RPMI7951 (cell line): ENCODE measurements at places on chromosomes 2 and 18. TPM values are rescaled to one million over a fixed set of nuclear protein-coding genes. Genes with fewer than 3 reads are reported as not detected.

DNA sequence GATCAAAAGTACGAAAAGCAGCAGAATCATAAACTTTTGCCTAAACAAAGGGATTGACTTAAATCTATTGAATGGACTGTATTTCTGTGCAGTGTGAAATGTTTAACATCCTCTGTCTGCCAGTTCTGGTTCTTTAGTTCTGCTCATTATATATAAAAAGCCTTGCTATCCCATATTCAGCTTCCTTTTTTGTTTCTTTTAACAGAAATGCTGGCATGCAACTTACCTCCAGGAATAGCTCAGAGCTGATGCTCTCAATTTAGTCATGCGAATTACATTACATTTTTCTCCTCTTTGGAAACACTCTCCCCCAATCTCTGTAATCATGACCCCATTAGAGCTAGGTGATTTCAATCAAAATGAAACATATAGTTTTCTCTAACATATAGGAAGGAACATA, 73.6 kb downstream of the SPHKAP start:
- no peak for DNase-seq

- peak; percentile 56 for DNase-seq
Observed at GRCh38 chr18:42437646-42438045, 482.6 kb downstream of the PIK3C3 start.

GRCh38 chr2:118774458-118775133, 72.9 kb downstream of the EN1 start:
- peak; percentile 15 for DNase-seq

GRCh38 chr2:26471289-26471688, 6.6 kb downstream of the OTOF start:
- DNase-seq, result no peak

DNA sequence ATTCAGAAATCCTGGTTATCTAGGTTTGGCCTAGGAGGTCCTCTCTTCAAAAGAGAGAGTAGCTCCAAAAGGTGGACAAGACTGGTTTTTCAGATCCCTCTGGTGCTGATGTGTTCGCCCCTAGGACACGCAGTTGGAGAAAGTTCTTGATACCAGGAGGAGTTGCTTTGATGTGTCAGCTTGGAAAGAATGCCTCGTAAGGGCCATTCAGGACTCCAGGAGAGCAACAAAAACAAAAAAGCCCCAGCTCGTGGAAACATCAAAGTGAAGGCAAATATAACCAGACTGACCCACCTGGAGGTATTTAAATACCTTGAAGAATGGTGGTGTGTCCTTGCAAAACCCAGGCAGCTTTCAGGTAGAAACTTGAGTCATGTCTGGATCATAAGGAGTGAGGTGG, 12.5 kb upstream of the LBH start:
- no peak for DNase-seq

DNA sequence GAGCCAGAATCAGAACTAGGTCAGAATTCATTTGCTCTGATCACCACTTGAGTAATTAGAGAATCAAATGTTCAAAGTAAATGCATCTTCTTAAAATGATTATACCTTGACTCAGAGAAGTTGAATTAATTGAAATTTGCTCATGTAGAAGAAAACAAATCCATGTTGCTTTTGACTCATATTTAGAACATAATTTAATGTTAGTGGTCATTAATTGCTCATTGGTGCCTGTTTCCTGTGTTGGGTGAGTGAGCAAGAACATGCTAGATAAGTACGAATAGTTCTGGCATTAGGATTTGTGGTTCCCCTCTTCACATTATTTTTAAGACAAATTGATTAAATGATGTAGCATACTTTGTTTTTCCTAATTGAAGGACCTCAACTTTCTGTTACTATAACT, 19.0 kb downstream of the ACVR2A start:
- DNase-seq, result no peak

GRCh38 chr18:76265497-76266235, 229.4 kb downstream of the ZNF516 start:
- no peak for DNase-seq

- peak; percentile 81 for DNase-seq
Observed at GRCh38 chr2:33051586-33052360, 105.0 kb downstream of the LTBP1 start.

TMEM247 gene
- total RNA-seq, result not detected in 2 replicates

EPC2 gene
- 15.8 and 16.7 TPM in 2 replicates for total RNA-seq

IL36G gene
- total RNA-seq, result 0.24 and 0.59 TPM in 2 replicates

HPCAL1 gene
- total RNA-seq, result 273 and 343 TPM in 2 replicates
